ENCODE measurements at places on chromosomes 6 and 20. TPM values are rescaled to one million over a fixed set of nuclear protein-coding genes. Genes with fewer than 3 reads are reported as not detected.

Gene SSTR4
- not detected for polyA plus RNA-seq

Gene PREX1
- 2.5 TPM for polyA plus RNA-seq

Gene RPN2
- polyA plus RNA-seq, result 113 TPM

Gene TINAG
- polyA plus RNA-seq, result 0.03 TPM

Gene SH3BGRL2
- polyA plus RNA-seq, result 4.5 TPM

Gene ZNF391
- 0.15 TPM for polyA plus RNA-seq

Gene HS3ST5
- 0.21 TPM for polyA plus RNA-seq

Gene SRMS
- polyA plus RNA-seq, result not detected

Gene EDN3
- polyA plus RNA-seq, result 1.5 TPM

Gene MEI4
- polyA plus RNA-seq, result not detected

Gene ENPP4
- polyA plus RNA-seq, result 8.1 TPM

Gene OR12D3
- not detected for polyA plus RNA-seq

Gene OR2B6
- polyA plus RNA-seq, result 0.06 TPM

Gene LY6G6D
- not detected for polyA plus RNA-seq

Gene PACSIN1
- not detected for polyA plus RNA-seq

Gene RNF39
- not detected for polyA plus RNA-seq
